ENCODE measurements at places on chromosomes 11 and 22.
A peak's percentile ranks its signal among the peaks of the same experiment; 100 is the strongest.

- H3K36me3 ChIP-seq = no peaks in the 10 kb centered on the region
- H3K4me1 ChIP-seq = no peaks in the 10 kb centered on the region
- no peak overlapping the region for H3K4me3 ChIP-seq
- peaks cover 6% of the 10 kb centered on the region for H3K27me3 ChIP-seq
- no peak for DNase-seq
Observed at GRCh38 chr11:128747728-128748148, 53.9 kb downstream of the FLI1 start.

GRCh38 chr11:9069256-9069655 lies 22.1 kb downstream of the SCUBE2 start:
- no peak overlapping the region for H3K27ac ChIP-seq
- DNase-seq = no peak
- no peak overlapping the region for H3K4me3 ChIP-seq
- H3K4me1 ChIP-seq = peaks cover 27% of the 10 kb centered on the region

DNA sequence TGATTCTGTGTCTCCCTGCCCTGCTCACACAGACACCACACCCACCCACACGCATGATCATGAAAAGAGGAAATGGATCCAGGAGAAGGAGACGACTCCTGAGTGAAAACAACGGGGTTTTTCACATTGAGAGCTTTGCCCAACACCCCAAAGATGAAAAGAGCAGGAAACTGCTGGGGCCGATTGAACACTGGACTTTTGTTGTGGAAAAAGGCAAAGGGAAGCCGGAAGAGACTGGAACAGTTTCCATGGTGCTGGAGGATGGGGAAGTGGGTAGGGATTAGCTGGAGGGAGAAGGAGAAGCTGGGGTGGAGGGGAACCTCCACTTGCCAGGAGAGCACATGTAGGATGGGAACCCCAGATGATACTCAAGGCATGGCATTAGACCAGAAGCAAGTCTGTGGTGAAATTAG lies 5.2 kb upstream of the SLC43A3 start:
- DNase-seq = no peak
- no peak overlapping the region for H3K27ac ChIP-seq
- H3K4me1 ChIP-seq = peaks cover 6% of the 10 kb centered on the region
- H3K27me3 ChIP-seq = peaks cover 8% of the 10 kb centered on the region

DNA sequence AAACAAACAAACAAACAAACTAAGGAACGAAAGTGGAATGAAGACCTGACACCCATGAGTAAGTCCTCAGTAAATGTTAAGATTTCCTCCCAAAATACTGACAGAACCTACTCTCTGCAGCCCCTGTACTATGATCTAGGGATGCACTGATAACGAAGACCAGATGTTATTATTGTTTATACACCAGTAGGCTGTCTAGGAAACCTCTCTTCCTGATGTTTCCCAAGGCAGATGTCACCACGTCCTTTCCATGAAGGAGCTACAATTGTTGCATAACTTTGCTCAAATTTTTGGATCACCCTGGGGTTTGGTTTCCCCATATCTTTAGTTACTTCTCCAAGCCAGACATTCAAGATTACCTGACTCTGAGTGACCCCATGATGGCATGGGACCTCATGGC lies 340.7 kb downstream of the MIAT start:
- H3K36me3 ChIP-seq = no peaks in the 10 kb centered on the region
- H3K27ac ChIP-seq = no peak overlapping the region
- H3K4me3 ChIP-seq = no peak overlapping the region
- no peak for DNase-seq

DNA sequence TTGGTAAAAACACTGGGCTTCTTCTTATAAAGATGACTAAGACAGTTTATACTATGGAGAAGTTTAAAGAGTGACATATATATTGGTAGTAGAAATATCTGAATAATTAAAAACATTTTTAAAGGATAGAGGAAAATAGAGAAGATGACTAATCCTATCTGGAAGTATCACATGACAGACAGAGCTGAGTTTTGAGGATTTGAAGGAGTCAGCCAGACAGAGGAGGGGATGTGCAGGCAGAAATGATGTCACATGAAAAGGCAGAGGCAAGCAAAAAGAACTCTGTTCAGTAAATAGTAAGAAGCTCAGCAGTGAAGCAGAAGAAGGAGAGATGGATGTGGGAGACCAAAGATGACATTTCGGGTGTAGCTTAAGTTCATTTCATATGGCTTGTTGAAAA lies 1.6 kb downstream of the OR10A2 start:
- DNase-seq = no peak
- no peaks in the 10 kb centered on the region for H3K27me3 ChIP-seq
- H3K27ac ChIP-seq = no peak overlapping the region
- H3K36me3 ChIP-seq = no peaks in the 10 kb centered on the region
- no peaks in the 10 kb centered on the region for H3K4me1 ChIP-seq

- no peak overlapping the region for H3K4me3 ChIP-seq
- no peak overlapping the region for H3K27ac ChIP-seq
- peaks cover 10% of the 10 kb centered on the region for H3K4me1 ChIP-seq
- no peaks in the 10 kb centered on the region for H3K27me3 ChIP-seq
- no peaks in the 10 kb centered on the region for H3K36me3 ChIP-seq
Observed at GRCh38 chr11:47433157-47433556, 6.9 kb upstream of the PSMC3 start.

DNA sequence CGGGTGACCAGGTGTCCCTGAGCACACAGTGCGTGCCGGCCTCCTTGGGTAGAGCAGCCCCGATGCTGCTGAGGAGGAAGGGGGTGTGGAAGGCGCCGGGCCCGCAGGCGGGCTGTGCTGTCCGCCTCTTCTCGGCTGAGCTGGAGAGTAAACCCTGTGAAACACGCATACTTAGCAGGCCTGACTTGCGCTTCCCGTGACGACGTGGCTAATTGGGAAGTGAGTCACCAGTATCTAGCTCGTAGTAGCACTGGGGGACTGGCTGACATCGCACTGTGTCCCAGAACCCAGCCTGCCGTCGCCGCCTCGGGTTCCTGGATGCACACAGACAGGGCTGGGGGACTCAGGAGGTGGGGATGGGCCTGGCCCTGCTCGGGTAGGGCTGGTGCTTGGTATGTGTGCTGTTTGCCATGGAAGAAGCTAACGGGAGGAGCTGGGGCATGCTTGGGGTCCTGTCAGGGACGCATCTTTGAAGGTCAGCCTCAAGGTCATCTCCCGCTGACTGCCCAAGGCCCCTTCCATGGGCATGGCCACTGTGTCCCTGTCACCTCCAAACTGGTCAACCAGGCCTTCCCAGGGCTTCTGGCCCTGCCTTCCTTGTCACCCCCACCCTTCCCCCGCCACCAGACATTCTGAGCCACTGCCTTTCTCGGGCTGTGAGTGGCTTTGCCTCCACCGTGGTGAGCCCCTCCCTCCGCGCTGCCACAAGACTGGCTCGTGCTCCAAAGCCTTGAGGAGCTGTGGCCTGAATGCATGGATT lies 1327.0 kb downstream of the BRD1 start:
- no peaks in the 10 kb centered on the region for H3K36me3 ChIP-seq
- no peak for DNase-seq
- H3K4me1 ChIP-seq = no peaks in the 10 kb centered on the region
- H3K27ac ChIP-seq = no peak overlapping the region
- H3K4me3 ChIP-seq = no peak overlapping the region
- no peaks in the 10 kb centered on the region for H3K27me3 ChIP-seq

GRCh38 chr22:46201059-46201757 lies 48.9 kb downstream of the CDPF1 start:
- peaks cover 46% of the 10 kb centered on the region for H3K4me1 ChIP-seq
- H3K27ac ChIP-seq = peak overlapping the region; percentile 95
- peaks cover 32% of the 10 kb centered on the region for H3K36me3 ChIP-seq
- DNase-seq = peak; percentile 83

DNA sequence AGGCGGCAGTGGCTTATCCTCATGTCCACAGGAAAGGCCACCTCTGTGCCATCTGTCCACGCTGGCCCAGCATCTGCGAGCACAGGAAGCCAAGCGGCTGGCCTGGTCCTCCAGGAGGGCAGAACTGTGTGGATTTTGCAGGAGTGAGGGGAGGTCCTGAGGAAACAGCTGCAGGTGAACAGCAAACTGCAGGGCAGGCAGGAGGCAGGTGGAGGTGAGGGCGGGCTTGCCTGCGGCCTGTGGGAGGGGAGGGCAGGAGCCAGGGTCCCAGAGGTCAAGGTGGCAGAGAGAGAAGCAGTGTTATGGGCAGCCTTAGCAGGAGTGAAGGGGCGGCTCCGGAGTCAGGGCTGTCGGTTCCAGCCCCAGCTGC lies 369.7 kb downstream of the SHANK2 start:
- no peak for DNase-seq
- H3K27me3 ChIP-seq = no peaks in the 10 kb centered on the region
- H3K27ac ChIP-seq = no peak overlapping the region
- H3K4me3 ChIP-seq = no peak overlapping the region
- H3K36me3 ChIP-seq = no peaks in the 10 kb centered on the region

DNA sequence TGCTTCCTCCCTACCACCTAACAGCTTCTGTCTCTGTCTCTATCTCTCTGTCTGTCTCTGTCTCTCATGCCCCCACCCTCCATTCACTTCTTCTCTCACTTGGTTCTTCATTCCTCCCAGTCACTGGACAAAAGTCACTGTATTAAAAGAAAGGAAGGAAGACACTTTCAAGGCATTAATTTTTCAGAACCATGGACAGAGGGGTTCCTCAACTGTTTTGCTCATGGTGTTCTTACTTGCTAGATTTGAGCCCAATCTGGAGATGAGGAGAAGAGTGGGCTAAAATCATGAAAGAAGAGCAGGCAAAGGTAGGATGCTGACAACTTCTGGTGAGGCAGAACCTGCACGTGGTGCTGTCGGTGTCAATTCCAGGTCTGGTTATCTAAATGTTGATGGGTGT lies 116.7 kb upstream of the LARGE1 start:
- no peak overlapping the region for H3K27ac ChIP-seq
- H3K4me1 ChIP-seq = no peaks in the 10 kb centered on the region
- H3K4me3 ChIP-seq = no peak overlapping the region

DNA sequence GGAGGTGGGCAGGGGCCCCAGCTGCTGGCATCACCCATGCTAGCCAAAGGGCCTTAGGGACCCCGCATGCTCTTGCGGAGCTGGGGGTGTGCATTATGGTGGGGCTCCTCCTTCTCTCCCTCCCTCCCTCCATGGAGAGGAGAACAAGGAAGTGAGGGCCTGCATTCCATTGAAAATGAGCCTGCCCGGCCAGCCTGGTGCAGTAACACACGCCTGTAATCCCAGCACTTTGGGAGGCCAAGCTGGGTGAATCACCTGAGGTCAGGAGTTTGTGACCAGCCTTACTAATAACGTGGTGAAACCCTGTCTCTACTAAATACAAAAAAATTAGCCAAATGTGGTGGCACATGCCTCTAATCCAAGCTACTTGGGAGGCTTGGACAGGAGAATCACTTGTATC lies 22.4 kb downstream of the SNAP29 start:
- peaks cover 27% of the 10 kb centered on the region for H3K4me1 ChIP-seq
- peaks cover 38% of the 10 kb centered on the region for H3K36me3 ChIP-seq
- no peaks in the 10 kb centered on the region for H3K27me3 ChIP-seq
- H3K27ac ChIP-seq = no peak overlapping the region
- H3K4me3 ChIP-seq = no peak overlapping the region
